ENCODE measurements at places on chromosomes 7 and 10. TPM values are rescaled to one million over a fixed set of nuclear protein-coding genes. Genes with fewer than 3 reads are reported as not detected.

DNA sequence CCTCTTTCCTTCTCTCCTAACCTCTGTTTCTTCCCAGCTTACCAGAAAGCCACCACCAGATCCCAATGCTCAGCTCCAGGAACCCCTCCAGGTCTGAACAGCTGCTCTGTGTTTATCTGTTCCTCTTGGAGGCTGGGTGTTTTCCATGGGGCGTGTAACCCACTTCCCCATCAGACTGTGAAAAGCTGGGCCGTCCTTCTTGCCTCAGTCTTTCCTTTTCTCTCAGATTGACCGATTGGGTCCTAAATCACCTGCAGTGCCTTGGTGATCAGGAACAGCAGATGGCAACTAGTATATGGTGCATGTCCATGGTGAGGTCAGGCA, 4.8 kb downstream of the SH3PXD2A start:
- peak overlapping the region; percentile 40 for H3K27ac ChIP-seq
- H3K4me3 ChIP-seq, result no peak overlapping the region
- no peaks in the 10 kb centered on the region for H3K27me3 ChIP-seq
- H3K4me1 ChIP-seq, result peaks cover 57% of the 10 kb centered on the region
- H3K36me3 ChIP-seq, result no peaks in the 10 kb centered on the region
- DNase-seq, result no peak

- H3K36me3 ChIP-seq, result no peaks in the 10 kb centered on the region
- no peak overlapping the region for H3K4me3 ChIP-seq
- DNase-seq, result no peak
These were observed 38.6 kb downstream of the NEBL start for GRCh38 chr10:20858292-20859124.

GRCh38 chr7:27906385-27907091, 166.6 kb downstream of the TAX1BP1 start:
- no peaks in the 10 kb centered on the region for H3K36me3 ChIP-seq
- no peak for DNase-seq
- no peaks in the 10 kb centered on the region for H3K27me3 ChIP-seq
- no peak overlapping the region for H3K27ac ChIP-seq

The NME8 gene
- not detected for total RNA-seq

- no peaks in the 10 kb centered on the region for H3K27me3 ChIP-seq
- no peak for DNase-seq
- H3K27ac ChIP-seq, result peak overlapping the region; percentile 69
- no peaks in the 10 kb centered on the region for H3K36me3 ChIP-seq
- H3K4me3 ChIP-seq, result peak overlapping the region; percentile 93
- H3K4me1 ChIP-seq, result peaks cover 27% of the 10 kb centered on the region
These were observed 1.1 kb downstream of the EPHA1 start for GRCh38 chr7:143407287-143408251.

DNA sequence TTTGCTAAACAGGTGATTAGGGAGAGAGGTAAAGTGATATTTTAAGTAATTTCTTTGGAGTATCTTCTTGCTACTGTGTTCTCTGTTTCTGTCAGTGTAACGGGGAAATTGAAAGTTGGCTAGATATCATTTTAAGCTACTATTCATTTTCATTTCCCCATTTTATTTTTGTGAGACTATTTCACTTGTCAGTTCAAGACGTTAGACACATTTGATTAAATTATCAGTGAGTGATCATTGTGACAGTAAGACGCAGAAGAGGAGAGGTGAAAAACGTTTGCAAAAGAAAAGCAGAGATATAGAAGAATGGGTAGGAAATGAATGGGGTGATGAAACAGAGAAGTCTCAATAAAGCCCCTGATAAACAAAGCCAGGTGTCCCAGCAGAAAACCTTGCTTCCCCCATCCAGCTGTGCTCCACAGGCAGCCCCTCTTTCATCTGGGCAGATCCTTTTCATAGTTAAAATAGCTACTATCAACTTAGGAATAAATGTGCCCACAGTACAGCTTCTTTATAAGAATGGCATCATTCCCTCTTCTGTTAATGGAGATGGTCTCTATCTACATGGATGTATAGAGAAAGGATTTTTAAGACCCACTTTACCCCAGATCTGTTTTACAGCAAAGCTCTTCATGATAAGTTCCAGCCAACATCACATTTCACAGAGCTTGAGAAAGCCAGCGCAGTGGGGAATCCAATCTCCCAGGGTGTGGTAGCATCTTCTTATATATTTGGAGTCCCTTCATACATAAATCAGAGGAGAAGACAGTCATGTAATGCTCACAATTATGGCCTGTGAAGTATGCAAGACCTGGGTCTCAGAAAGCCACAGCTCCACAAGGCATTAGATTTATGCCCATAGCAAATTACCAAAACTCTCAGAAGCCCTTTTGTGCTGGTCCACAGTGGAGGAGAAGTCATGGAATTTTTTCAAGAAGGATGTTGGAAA, 138.1 kb upstream of the ITGB1 start:
- H3K4me3 ChIP-seq, result no peak overlapping the region
- H3K4me1 ChIP-seq, result no peaks in the 10 kb centered on the region
- H3K27me3 ChIP-seq, result no peaks in the 10 kb centered on the region

DNA sequence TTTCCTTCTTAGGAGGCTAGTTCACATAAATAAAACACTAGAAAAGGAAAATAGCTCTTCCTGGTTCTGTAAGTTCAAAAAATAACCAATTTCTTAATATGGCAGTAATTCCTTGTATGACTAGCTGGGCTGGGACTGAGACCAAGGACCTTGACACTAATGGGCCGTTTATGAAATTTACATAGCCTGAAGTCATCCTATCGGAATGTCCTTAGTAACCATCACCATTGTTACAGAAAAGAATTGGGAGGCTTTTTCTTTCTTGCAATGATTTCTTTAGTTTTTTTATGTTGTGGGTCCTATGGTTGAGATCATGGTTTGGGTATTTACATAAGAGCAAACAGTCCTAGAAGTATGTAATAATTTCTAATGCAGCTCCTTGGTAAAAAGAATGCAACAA, 87.1 kb upstream of the HDAC9 start:
- H3K27me3 ChIP-seq, result no peaks in the 10 kb centered on the region
- no peaks in the 10 kb centered on the region for H3K36me3 ChIP-seq
- H3K27ac ChIP-seq, result no peak overlapping the region
- DNase-seq, result no peak
- H3K4me1 ChIP-seq, result no peaks in the 10 kb centered on the region

GRCh38 chr7:17989546-17989945, 38.1 kb downstream of the PRPS1L1 start:
- no peak for DNase-seq
- no peaks in the 10 kb centered on the region for H3K27me3 ChIP-seq
- H3K36me3 ChIP-seq, result no peaks in the 10 kb centered on the region
- no peak overlapping the region for H3K4me3 ChIP-seq
- H3K27ac ChIP-seq, result no peak overlapping the region

DNA sequence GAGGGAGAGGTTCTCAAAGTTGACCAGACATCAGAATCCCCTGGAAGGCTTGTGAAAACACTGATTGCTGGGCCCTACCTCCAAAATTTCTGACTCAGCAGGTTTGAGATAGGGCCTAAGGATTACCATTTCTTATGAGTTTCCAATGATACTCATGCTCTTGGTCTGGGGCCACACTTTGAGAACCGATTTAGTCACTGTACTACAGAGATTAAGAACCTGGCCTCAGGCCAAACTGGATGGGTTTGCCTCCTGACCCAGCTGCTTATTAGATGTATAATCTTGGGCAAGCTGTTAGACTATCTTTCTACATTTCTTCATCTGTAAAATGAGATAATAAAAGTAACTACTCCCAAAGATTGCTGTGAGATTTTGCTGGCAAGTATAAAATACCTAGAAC, 77.1 kb upstream of the SCIN start:
- H3K4me3 ChIP-seq, result no peak overlapping the region
- H3K27ac ChIP-seq, result no peak overlapping the region
- DNase-seq, result no peak
- no peaks in the 10 kb centered on the region for H3K27me3 ChIP-seq
- H3K36me3 ChIP-seq, result no peaks in the 10 kb centered on the region

GRCh38 chr10:103695584-103696005, 159.8 kb downstream of the SH3PXD2A start:
- DNase-seq, result no peak
- H3K27me3 ChIP-seq, result no peaks in the 10 kb centered on the region

DNA sequence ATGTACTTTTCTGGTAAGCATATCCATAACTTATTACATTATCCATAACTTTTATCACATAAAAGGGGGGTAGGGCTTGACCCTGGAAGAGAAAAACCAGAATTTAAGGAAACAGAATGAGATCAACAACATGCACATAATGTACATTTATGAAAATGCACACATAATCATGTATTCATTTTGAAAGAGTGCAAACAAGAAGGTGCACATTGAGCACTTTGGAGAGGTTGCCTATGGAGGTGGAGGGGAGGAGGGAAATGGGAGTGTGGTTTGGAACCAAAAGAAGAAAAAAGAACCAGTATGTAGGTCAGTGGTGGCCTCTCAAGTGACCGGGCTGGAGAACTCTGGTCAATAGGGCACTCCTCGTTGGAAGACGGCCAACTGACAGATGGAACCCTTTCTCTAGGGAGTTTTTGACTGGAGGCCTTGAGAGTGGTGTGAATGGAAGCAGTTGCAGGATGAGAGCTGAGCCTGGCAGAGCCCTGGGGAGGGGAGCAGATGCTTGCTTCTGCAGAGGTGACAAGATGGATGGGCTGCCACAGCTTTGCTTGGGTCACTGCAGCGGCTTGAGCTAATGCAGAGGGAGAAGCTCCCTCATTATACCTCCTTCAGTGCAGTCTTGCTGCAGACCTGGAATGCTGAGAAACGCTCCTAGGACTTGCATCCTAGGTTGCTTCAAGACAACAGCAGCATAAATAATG, 192.7 kb downstream of the SEC23IP start:
- peak; percentile 16 for DNase-seq
- H3K27me3 ChIP-seq, result no peaks in the 10 kb centered on the region
- H3K27ac ChIP-seq, result no peak overlapping the region
- no peaks in the 10 kb centered on the region for H3K4me1 ChIP-seq

DNA sequence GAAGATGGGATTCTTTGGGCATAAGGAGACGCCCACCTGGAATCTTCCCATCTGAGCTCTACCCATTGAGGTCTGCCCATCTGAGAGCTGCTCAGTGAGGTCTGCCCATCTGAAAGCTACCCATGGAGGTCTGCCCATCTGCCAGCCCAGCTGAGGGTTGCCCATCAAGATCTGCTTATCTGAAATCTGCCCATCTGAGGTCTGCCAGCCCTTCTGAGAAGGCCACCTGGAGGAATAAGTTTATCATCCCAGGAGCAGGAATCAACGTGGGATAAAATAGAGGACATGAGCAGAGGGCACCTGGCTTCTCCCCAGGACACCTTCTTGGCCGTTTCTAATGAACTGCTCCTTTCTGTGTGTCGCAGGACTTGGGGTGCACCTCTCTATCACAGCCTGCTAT, 35.3 kb upstream of the PDZD8 start:
- H3K36me3 ChIP-seq, result no peaks in the 10 kb centered on the region
- DNase-seq, result no peak
- H3K27ac ChIP-seq, result no peak overlapping the region
- H3K4me3 ChIP-seq, result no peak overlapping the region
- H3K27me3 ChIP-seq, result no peaks in the 10 kb centered on the region

The PRKAR2B gene
- 10.6 TPM for total RNA-seq

GRCh38 chr10:74029943-74030342, 32.0 kb downstream of the VCL start:
- H3K4me3 ChIP-seq, result no peak overlapping the region
- H3K4me1 ChIP-seq, result peaks cover 24% of the 10 kb centered on the region
- no peak for DNase-seq
- no peaks in the 10 kb centered on the region for H3K27me3 ChIP-seq
- H3K36me3 ChIP-seq, result no peaks in the 10 kb centered on the region

DNA sequence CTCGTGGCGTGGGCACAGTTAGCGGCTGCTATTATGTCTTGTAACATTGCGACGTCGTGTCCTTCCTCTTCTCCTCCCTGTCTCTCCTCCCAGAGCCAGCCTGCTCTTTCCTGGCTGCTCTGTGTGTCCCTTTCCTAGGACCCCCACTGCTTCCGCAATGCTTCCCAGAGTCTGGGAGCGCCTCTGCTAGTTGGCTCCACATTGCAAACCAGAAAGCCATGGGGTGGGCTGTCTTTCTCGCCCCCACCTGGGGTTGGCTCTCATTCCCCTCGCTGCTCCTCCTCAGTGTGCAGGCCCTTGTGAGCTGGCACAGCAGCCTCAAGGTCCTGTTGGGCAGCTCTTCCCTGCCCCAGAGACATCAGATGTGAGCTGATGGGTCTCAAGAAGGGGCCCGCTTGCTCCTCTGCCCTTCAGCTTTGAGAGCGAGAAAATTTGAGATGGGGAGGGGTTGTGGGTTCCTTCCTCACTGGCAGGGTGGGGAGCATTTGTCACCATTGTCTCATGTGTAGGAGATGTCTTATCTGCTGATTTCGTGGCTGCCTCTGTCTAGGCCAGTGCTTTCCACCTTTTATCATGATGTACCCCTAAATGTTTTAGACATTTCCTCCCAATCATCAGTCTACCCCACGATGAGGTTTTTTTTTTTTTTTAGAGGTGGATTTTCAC, 3.3 kb downstream of the ADAMTS14 start:
- H3K27ac ChIP-seq, result no peak overlapping the region
- peaks cover 6% of the 10 kb centered on the region for H3K4me1 ChIP-seq
- H3K36me3 ChIP-seq, result no peaks in the 10 kb centered on the region
- no peak overlapping the region for H3K4me3 ChIP-seq
- no peaks in the 10 kb centered on the region for H3K27me3 ChIP-seq

GRCh38 chr7:101677797-101678479, 48.8 kb upstream of the MYL10 start:
- H3K36me3 ChIP-seq, result no peaks in the 10 kb centered on the region
- no peak overlapping the region for H3K27ac ChIP-seq
- peaks cover 11% of the 10 kb centered on the region for H3K4me1 ChIP-seq
- no peaks in the 10 kb centered on the region for H3K27me3 ChIP-seq

The PANK1 gene
- 3.0 TPM for total RNA-seq

The UNCX gene
- total RNA-seq, result not detected

GRCh38 chr10:93384006-93384405, 98.1 kb downstream of the MYOF start:
- no peak overlapping the region for H3K27ac ChIP-seq
- H3K4me1 ChIP-seq, result no peaks in the 10 kb centered on the region
- DNase-seq, result no peak
- H3K36me3 ChIP-seq, result no peaks in the 10 kb centered on the region

DNA sequence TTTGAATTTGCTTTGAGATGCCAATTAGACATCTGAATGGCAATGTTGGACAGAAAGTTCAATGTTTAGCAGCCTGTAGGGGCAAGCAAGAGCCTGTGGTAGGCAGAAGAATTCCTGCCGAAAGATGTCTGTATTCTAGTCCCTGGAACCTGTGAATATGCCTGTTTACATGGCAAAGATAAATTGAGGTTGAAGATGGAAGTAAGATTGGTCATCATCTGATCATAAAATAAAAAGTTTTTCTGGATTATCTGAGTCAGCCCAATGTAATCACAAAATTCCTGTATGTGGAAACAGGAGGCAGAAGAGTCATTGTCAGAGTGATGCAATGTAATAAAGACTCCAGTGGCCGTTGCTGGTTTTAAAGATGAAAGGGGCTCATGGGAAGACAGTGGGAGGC, 430.5 kb downstream of the MDFIC start:
- no peaks in the 10 kb centered on the region for H3K27me3 ChIP-seq
- no peaks in the 10 kb centered on the region for H3K4me1 ChIP-seq
- no peaks in the 10 kb centered on the region for H3K36me3 ChIP-seq
- no peak overlapping the region for H3K4me3 ChIP-seq

DNA sequence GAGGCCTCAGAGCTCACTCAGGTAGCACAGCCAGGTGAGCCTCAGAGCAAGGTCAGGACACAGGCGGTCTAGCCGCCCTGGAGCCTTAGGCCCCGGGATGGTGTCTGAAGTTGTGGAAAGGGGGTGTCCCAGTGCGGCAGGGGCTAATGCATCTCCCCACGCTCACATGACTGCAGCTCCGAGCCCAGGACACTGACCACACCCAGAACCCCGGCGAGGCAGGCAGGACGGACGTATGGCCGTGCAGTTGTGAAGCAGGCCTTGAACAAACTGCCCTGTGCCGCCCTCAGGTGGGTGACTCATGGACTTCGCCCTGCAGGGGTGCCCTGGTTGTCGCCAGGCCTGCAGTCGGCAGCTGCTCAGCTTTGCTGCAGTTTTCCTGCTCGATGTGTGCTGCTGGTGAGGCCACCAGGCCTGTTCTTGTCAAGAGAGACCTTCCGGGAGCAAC, 5.0 kb upstream of the PRKAR1B start:
- peak; percentile 60 for DNase-seq
- peak overlapping the region; percentile 64 for H3K27ac ChIP-seq
- H3K27me3 ChIP-seq, result no peaks in the 10 kb centered on the region
